ENCODE measurements at places on chromosomes 3 and 15.

DNA sequence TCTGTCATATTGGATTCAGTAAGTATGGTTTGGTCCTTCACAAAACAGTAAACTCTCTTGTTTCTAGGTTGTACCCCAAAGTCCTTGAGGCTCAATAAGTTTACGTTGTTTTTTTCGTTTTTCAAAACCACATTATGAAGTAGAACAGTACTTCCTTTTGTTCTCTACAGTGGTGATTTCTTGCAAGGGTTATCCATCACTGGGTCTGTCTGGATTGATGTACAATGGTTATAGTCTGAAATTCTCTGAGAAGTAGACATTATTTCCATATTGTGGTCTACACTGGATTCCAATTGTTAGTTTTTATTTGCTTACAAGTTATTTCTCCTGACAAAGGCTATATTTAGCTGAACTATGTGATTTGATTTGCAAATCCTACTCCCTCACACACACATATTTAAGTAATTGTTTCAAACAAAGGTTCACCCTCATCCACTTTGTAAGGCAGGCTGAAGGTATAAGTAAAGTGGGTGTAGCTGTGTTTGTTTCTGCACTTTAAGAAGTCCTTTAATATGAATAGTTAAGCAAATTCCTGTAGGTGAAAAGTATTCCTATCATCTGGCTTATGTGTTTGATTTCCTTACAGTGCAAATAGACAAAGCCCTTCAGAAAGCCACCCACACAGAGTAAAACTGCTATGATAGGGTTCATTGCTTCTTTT is 64.2 kb upstream of the MME start:
- no peak for DNase-seq

GRCh38 chr15:42094512-42094963 is at the start of gene PLA2G4D:
TSS of gene PLA2G4D (minus strand) at chr15:42094562. CDS start at chr15:42094459, 103 bp downstream.
- no peak for DNase-seq

- DNase-seq, result no peak
Measured at GRCh38 chr3:132486099-132486498, 68.8 kb downstream of the DNAJC13 start.

GRCh38 chr15:54273928-54274327 is 295.7 kb downstream of the UNC13C start:
- no peak for DNase-seq

DNA sequence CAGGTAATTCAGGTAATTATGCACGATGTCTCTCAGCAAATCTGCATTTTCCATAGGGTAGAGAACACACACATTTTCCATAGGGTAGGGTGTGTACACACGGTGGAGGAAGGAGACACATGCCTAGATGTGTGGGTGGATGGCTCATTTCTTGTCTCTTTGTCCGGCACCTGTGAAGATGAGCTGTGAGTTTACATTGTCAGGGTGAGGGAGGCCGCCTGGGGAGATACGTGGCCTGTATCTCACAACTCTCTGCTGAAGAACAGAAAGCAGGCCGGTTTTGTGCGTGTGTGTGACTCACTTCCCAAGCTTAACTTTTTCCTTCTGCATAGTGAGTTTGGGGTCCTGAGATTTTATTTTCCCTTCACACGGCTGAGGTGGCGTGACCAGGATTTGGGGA is 60.3 kb downstream of the SLC6A6 start:
- DNase-seq, result no peak

- no peak for DNase-seq
Measured at GRCh38 chr15:66720206-66721010, 18.4 kb downstream of the SMAD6 start.
